OCI-M1 (cell line): ENCODE measurements at places on chromosomes 12 and 14.

DNA sequence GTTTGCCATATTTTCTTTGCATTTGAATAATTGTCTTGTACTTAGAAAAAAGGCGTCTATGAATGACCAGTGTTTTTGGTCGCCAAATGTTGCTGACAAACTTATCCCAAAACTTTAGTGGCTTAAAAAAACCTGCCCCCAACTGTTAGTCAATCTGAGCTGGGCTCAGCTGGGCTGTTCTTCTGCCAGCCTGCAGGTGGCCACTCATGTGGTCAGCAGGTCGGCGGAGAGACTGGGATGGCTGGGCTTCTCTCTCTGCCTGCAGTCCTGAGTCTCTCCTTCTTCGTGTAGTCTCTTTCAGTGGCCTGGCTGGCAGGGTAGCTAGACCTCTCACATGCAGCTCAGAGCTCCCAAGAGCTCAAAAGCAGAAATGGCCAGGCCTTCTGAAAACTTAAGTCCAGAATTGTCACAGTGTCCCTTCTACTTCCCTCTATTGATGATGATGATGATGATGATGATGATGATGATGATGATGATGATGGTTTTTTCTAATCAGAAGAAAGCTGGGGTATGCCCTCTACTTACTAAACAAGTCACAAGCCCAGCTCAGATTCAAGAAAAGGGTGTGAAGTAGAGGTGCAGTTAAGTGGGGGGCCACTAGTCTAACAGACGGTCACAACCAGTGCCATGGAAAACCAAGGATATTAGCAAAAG, 87.9 kb downstream of the PTPN11 start:
- no peak for DNase-seq

DNA sequence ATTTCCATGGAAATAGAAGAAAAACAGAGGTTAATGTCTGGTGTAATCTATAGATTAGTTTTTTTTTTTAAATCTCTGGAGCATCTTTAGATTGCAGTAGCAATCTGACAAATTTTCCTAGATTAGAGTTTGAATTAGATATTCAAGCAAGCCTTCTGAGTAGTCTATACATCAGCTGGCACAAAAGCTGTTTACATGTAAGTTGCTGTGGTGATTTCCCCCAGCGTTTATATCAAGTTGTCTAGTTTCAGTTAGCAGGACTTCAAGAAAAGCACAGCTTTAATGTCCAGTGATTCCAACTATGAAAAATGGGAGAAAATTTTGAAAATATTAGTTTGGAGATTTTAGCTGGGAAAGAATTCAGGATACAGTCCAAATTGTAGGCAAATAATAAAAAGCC, 605.0 kb upstream of the USP15 start:
- no peak for DNase-seq

GRCh38 chr12:124179936-124180607, 114.8 kb upstream of the RFLNA start:
- DNase-seq, result no peak

GRCh38 chr14:56273155-56273554, 154.9 kb downstream of the PELI2 start:
- no peak for DNase-seq

DNA sequence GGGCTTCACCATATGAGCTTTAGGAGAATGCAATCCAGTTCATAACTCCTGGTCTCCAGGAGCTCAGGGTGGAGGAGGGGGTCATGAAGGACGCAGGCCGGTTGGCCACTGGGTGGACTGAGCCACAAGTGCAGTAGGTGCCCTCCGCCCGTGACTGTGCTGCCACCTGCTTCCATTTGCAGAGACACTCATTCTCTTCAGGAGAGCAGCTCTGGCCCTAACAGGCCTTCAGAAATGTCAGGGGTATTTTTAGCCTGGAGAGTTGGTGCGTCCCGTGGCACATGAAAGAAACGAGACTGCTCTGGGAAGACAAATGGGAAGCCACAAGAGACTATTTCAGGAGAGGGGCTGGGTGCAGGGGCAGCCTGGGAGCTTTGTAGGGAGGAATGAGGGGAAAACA, 74.6 kb upstream of the MYL2 start:
- DNase-seq, result no peak

DNA sequence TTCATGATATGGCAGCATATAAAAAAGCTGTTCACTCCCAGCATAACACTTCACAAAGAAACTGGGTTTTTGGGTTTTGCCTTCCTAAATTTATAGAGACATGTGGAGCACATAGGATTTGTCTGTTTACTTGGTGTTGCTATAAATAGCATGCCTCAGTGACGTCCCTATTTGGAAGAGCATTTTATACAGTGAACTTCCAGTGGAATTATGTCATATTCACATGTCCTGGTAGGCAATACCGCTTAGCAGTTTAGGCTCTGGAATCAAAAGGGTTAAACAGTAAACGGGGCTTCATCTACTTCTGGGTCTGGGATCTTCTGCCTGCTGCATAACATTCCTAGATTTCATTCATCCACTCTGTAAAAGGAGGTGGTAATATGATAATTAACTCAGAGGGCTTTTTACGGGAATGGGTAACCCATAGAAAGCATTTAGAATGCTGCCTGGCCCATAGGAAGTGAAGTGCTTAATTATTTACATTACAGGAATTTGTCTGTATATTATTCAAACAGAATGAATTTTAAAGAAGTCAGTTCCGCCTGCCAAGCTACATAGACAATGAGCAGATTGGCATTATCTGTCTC, 396.1 kb downstream of the TMTC2 start:
- DNase-seq, result no peak

DNA sequence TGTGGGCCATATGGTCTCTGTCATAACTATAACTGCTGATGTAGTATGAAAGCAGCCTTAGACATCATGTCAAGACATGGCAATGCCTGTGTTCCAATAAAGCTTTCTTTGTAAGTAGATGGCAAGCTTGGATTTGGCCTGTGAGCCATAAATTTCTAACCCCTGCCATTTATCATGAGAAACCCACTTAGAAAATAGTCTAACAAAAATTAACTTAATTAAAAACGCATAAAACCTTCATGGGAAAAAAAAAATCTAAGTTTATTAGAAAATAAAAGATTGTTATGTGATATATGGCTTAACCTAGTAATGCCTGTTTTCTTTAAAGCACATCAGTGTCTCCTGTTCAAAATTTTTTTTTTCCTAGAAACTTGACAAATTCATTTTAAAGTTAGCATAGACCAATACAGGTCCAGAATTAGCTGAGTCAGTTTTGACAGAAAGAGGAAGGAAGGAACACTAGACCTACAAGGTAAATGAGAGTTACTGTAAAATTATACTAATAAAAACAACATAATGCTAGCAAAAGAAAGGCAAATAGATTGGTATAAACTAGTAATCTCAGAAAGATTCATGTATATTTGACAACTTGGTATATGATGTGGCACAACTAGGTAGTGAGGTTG, 68.2 kb downstream of the USP15 start:
- peak; percentile 73 for DNase-seq

DNA sequence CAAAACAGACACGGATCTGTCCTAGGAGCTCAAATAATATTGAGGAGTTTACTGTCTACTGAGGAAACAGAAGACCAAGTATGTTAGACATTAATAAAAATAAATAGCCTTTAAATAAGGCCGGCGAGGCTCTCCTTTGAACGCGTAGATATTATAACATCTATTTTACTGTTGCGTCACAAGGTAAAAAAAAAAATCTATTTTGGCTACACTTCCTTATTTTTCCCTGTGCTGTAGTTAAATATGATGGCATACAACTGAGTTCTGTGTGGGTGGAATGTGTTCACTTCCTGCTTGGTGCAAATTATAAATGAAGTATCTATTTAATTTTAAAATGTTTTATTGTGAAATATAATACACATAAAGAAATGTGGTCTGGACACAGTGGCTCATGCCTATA, 17.2 kb upstream of the RAD52 start:
- DNase-seq, result no peak

DNA sequence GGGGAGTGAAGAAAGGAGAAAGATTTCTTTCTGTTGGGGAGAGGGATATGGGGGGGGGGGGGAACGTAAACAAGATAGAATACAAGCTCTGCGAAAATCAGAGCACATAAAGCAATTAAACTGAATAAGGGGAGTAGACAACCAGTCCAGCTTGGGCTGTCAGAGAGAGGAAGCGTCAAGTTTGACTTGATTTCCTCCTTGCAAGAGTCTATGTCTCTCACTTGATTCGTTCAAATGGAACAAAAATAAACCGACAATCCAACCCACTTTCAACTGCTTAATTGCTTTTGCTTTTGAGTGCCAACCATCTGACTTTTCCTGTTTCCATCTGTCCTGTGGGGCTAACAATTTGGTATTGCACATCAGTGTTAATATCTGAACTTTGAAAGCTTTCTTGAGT, 942 bp downstream of the SYT1 start:
- DNase-seq, result no peak
